ENCODE measurements at places on chromosomes 6 and 20.

DNA sequence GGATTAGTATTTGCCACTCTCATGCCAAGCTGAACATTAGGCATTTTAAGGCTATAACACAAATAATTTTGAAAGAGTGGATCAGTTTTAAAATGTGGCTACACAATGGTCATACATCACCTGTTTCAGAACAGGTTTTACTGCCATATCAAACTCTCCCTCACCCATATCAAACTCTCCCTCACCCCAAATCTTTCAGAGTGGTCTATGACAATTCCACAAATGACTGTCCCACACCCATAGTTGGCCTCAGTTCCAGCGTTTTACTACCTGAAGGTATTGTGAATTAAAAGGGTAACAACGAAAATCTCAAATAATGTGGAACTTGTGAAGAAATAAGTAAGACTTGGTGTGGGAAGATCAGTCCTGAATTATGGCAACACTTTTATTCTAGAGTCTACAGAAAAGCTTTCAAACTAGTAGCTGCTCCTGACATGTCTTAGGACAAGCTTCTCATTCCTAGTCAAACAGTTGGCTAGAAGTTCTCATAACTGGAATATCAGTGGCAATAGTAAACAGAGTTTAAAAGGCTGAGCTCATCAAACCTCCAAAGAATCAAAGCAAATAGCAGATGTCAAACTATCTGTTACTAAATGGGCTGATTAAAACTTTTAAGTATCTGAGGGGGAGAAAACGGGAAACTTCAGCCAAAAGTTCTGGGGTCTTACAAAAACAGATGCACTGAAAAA lies 52.4 kb downstream of the MAP3K7 start:
- peak; percentile 2 for DNase-seq

DNA sequence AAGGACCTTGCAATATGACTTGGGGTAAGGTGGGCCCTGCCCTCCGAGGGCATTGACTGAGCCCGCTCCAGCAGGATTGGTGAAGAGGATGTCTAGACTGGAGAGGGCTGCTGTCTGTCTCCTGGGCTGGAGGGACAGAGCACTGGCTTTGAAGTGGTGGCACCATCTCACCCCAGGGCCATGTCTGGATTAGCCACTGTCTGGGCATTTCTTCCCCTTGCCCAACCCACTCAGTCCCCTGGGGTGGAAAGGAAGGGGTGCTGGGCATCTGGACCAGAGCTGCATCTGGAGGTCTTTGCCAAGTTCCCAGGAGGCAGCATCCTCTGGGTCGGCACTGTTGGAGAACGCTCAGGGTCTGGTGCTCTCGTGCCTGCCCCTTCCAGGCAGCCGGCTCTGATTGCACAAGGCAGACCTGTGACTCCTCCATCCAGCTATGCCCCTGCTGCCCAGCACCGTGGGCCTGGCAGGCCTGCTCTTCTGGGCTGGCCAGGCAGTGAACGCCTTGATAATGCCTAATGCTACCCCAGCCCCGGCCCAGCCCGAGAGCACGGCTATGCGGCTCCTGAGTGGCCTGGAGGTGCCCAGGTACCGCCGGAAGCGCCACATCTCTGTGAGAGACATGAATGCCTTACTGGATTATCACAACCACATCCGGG lies at the start of gene R3HDML:
Gene R3HDML (plus strand): TSS at position 319 of the 656 bp plus-strand sequence. CDS start 115 bp downstream, at position 434.
- no peak for DNase-seq

DNA sequence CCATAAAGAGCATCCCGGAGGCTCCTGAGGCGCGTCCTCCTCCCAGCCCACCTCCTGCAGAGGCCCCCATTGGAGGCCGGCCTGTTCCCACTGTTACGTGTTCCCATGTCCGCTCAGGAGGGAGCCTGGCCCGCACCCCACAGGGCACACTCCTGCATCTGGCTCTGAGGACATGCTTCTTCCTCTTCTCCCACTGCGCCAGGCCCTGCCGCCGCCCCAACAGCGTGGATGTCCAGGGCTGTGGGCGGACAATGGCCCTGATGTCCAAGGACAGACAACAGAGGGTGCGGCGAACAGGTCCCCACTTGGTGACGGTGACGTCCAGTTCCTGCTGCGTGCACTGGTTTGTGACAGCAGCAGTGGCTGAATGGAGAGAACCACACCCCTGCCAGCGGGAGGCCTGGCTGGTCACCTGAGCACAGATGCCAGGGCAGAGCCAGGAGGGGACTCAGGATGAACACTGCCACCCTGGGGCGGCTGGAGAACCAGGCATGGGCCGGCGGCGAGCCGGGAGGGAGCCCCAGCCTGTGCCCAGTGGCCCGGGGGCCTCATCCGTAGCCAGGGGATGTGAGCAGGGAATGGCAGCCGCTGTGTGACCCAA lies 26.6 kb downstream of the FRMD1 start:
- no peak for DNase-seq

DNA sequence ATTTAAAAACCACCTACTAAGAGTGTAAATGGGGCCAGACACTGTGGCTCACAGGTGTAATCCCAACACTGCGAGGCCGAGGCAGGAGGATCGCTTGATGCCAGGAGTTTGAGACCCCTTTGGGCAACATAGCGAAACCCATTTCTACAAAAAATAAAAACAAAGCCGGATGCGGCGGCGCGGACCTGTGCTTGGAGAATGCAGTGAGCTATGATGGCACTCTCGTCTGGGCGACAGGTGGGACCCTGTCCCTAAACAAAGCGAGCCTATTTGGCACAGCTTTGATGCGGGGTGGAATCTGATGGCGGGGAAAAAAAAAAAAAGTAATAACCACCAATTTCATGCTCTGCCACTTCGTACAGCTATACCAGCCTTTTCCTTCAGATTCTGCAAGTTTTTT lies 1.1 kb downstream of the TCP1 start:
- DNase-seq, result no peak

DNA sequence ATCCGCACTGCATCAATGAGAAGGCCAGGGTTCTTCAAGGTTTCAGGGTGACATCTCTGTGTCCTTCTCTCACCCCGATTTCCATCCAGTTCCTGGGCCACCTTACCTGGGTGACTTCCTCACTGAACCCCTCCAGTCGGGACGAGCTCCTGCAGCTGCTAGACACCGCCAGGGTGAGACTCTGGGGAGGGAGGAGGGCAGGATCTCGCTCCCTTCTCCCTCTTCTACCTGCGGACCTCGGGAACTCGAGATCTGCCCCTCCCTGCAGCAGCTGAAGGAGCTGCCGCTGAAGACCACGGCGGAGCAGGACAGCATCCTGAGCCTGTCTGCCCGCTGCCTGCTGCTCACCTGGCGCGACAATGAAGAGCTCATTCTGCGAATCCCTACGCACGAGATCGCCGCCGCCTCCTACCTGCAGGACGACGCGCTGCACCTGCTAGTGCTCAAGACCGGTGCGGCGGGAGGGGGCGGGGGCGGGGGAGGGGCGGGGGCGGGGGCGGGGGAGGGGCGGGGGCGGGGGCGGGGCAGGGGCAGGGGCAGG lies 7.5 kb downstream of the CCM2L start:
- peak; percentile 29 for DNase-seq

GRCh38 chr20:35709259-35709658 lies 10.1 kb downstream of the ROMO1 start:
- no peak for DNase-seq

- DNase-seq, result no peak
Measured at GRCh38 chr6:81138236-81138635, 614.2 kb downstream of the TENT5A start.

DNA sequence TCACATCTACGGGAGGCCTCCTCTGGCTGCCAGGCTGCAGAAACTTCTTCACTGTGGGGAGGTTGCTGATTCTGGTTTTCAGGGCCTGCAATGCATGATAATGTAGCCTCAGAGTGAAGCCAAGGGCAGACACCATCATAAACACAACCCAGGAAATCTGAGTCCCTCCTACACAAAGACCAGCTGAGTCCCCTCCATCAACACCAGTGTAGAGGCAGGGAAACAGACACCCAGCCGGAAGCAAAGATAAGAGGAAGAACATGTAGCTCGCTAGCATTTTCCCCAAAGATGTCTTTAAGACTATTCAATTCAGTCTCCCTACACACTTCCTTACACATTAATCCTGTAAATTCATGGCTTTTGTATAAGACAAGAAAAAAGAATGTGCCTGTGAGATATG lies 23.6 kb downstream of the GSTA2 start:
- no peak for DNase-seq

DNA sequence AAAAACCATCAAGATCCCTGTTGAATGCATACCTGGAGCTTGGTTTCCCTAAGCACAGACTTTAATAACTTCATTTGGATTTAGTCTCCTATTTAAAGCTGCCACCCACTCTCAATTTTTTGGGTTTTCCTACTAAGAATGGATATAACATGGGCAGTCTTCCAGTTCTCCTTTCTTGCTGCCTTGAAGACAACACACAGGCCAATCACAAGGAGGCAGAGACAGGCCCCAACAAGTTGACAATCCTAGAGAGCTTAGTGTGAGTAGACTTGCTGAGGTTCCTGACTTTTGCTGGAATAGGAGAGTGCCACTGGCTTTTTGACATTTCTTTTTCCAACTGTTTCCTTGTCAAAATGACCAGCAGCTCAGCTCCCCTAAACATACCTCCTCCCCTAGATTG lies 112.3 kb upstream of the ESR1 start:
- no peak for DNase-seq

DNA sequence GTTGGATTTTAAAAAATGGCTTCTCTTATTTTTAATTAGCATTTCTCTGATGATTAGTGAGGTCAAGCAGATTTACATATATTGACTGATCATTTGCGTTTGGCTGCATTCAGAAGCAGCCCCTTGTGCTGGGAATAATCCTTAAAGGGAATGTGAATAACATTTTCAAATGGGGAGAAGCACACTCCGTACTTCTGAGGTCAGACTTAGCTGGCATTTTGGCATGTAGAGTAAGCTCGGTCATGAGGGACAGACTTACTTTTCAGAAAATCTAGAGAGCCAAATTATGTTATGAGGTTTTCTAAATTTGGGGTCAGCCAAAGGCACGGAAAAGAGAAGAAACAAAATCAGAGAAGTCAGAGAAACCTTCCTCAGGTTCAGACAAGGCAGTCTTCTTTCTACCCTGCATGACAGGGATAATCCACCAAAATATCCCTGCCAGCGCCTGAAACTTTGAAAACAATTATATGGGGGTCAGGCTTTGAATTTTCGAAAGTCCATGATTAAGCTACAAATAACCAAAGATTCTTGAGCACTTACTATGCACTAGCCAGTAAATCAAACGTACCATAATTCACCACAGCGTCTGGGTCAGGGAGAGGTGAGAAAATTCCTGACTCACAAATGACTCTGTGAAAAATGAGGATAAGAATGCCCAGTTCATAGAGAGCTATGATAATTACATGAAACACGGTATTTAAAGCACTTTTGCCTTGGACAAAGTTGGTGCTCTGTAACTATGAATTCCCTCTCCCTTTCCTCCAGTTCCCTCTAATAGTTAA lies 44.9 kb downstream of the ADAT2 start:
- no peak for DNase-seq
